NCI-H510A (cell line): ENCODE measurements at places on chromosomes 7 and 10.

- DNase-seq: no peak
These were observed at the start of gene NACAD for GRCh38 chr7:45088821-45089340. TSS of gene NACAD (minus strand) at chr7:45088969. CDS start at chr7:45088894, 75 bp downstream.

DNA sequence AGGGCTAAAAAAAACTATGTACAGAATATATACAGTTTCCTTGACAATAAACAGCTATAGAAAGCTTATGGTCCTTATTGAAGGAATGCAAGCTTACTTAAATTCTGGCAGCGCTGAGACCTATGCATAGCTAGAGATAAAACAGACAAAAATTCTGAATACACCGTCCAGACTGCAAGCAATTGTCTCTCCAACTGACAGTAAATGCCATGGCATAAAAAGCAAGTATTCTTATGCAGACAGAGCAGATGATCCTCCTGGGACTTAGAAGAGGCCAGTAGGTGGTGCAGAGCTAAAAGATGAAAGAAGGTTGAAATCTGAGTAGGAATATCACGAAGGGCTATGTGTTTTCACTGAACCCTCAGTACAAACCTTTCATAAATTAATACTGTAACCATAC is 157.0 kb upstream of the CACNA2D1 start:
- DNase-seq: no peak

GRCh38 chr7:140621401-140622021 is 19.1 kb downstream of the DENND2A start:
- no peak for DNase-seq

DNA sequence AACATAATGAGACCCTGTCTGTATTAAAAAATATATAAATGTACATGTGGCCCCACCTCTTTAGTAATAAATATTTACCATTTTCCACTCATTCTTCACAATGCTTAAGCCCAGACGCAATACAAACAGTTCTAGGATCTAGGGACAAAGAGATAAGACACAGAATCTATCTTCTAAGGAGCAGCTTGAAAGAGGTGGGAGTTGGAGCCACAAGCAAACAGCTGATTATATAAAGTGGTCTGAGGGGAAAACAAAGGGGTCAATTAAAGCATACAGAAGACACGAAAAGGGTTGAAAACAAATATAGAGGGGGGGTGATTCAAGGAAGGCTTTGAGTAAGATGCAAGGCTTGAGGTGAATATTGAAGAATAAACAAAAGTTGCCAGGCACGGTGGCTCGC is 43.1 kb downstream of the UBE2H start:
- no peak for DNase-seq

DNA sequence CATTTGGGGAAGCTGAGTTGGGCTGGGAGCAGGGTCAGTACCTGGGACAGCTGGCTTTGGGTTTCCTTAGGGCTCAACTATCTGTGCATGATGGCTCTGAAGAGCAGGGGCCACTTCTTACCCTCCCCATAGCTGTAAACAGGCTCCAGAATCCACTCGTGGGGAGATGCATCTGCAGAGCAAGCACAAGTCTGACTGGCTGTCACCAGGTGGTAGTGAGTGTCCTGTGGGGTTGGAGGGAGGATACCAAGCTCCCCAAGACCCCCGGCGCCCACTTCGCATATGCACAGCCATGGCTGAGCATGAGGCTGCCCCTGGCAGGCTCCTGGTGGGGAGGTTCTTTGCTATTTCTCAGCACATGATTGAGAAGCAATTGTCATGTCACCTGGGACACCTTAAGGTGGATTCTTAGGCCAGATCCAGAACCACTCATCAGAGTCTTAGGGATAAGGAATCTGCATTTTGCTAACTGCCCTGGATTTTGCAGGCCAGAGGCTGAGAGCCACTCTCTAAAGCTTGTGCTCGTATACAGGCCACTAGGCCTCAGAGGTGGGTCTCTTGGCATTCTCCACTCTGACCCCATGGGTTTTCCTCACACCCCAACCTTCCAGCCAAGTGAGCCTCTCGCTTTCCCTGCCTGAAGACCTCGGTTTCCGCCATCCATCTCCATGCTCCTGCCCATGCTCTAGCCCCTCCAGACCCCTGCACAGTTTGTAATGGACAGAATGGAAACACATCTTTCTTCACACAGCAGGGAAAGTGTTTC is 53.7 kb downstream of the ADCY1 start:
- DNase-seq: no peak

DNA sequence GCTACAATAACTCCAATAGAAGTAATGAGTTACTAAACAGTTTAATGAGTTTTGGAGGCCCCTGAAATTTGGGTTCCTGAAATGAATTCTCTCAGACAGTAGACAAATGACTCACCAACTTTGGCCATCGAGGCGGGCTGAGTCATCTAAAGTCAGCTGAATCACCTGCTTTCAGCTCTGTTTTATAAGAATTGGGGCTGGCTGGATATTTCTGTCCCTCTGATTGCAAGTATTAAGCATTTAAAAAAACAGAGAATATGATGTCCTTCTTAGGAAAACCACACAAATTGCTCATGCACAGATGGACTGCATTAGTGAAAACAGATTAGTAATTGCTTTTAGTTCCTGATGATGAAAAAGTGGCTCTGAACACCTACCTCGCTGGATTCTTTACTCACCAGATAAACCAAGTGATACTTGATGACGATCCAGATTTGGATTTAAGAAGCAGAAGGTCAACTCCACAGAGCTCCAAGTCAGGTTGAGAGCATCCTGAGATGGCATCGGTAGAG is 59.1 kb downstream of the ZNF365 start:
- DNase-seq: no peak

DNA sequence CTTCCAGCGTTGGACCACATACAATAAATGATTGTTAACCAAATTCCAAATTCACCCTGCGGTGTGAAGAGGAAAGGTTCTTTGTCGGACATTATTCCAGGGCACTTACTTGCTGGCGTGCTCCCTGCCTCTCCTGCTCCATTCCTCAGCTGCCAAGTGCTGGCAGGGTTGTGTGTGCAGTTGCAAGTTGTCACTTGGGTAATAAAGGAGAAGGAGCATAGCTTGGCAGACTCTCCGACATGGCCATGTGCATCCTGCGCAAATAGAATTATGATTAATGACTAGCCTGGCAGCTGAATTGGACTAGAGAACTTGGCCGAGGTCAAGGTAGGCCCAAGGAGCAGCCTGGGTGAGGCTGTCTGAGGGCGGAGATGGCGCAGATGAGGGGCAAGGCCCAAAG is 92.3 kb upstream of the ELMO1 start:
- no peak for DNase-seq

- DNase-seq: peak; percentile 64
These were observed at the start of gene PTPN12 for GRCh38 chr7:77537136-77537777. TSS of gene PTPN12 (plus strand) at chr7:77537295. CDS start at chr7:77537547, 252 bp downstream.

DNA sequence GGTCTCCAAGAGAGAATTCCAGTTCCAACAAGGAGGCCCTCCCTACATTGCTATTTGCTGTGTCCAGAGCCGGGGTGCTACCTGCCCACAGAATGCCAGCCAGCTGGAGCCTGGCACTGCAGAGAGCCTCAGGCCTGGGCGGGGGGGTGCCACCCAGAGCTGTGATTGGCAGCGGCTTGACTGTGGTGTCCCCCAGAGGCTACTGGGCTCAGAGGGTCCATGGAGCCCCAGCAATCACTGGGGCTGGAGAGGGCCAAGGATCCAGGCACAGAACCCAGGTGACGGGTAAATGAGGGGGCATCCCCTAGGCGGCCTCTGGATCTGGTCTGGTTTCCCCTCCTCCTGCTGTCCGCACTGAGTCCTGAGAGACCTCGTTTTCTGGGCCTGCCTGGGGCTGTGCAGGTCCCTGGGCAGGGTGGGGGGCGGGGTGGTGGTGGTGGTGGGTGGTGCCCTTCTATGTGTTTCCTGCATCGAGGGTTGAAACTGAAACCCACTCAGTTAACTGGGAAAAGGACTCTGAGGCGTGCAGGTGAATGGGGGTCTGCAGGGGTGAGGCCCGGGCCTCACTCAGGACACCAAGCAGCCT is 12.6 kb downstream of the DPYSL4 start:
- DNase-seq: no peak

DNA sequence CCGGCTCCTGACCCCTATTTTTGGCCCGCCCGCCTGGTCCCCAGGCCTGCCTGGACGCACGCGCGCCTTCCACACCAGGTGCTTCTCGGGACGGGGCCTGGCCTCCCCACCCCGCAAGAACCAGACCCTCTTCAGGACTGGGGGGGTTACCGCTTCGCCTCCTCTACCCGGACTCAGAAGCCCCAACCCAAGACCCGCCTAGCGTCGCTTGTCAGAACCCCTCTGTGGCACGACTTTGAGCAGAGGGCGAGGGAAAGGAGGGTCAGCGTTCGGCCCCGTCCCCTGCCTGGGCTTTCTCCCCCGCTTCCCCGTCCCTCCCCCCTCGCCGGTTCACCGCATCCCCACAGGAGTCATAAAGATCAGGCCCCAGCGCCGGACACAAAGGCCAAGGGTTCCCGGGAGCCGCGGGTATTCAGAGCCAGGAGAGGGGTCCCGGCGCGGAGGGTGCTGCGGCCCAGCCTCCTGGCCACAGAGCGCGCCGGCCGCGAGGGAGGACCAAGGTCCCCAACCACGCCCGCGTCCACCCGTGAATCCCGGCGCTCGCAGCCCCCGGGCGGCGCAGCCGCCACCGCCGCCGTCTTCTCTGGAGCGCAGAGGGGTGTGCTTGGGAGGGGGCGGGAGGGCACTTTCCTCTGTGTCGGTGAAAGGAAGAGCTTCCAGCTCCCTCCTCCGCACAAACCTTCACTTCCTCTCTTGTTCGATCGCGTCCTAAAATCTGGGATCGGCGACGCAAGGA is 351.9 kb downstream of the DNAJB6 start:
- DNase-seq: no peak

- no peak for DNase-seq
These were observed 130.7 kb upstream of the SH2B2 start for GRCh38 chr7:102155821-102156441.

- no peak for DNase-seq
These were observed 133.8 kb downstream of the C10orf90 start for GRCh38 chr10:126536656-126537055.

GRCh38 chr10:73761781-73762180 is 17.6 kb downstream of the SEC24C start:
- DNase-seq: no peak

DNA sequence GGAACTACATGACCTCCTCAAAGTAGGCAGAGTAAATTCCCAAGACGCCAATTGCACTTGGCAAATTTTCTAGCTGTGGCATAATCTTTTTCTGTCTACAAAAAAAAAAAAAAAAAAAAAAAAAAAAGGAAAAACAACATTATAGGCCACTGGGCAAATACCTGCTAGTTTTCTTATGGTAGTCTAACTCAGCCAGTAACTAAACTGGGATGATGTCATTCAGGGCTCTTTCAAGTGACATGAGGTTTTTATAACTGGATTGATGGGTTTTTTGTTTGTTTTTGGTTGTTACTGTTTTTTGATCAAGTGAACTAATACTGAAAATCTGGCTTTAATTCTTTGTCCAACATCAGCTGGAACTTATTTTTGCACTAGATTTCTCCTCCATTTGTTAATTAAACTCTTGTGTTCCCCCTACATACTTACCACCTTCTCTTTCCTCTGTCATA is 7.4 kb upstream of the VIM start:
- DNase-seq: no peak

DNA sequence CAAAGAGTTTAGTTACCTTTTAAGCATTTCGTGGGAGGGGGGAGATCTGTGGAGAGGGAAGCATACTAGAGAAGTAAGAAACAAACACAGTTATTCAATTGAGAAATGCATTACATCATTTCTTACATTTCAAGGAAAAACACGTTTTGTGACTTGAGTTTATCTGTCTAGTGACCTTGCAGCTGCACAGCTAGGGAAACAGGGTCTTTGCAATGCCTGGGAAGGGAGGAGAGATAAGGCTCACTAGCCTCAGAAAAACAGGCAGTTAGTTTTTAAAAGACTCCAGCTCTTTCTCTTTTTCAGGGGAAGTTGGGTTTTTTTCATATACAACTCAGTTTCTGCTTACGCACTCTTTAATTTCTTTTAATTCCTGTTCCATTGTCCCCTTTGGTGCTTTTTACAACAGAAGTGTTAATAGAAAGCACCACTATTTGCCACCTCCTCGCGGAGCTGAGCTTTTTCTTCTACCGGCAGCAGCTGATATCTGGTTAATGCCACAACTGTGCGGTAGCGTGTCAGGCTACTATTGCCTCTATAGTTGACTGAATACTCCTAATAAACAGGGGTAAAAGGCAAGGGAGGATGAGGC is 5.6 kb downstream of the CYP3A43 start:
- DNase-seq: no peak

DNA sequence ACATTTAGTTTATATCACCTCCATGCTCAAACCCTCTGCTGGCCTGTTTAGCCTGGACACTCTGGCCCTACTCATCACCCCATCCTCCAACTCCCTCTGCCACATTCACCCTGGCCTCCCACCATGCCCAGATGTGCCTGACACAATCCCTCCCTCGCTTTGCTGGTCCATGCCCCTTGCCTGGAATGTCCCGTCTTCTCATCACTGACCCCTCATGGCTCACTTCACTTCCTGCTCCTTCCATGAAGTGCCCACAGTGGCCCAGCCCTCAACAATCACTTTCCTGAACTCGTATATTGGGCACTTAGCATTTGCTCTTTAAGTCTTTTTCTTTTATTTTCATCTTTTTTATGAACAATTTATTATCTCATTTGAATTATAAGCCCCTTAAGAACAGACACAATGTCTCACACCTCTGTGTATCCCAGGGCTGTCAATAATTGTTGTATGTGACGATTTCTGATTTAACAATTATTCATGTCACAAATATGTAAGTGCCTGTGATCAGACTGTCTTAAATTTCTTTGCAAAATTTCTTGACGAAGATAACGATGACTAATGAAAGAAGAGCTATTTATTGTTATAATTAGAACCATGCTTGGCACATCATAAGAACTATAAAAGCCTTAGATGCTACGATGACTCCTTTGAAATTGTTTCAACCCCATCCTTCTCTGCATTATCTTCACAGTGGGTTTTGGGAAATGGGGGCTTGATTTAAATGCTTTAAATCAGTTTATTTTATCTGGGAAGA is 209.9 kb upstream of the YAE1 start:
- no peak for DNase-seq

DNA sequence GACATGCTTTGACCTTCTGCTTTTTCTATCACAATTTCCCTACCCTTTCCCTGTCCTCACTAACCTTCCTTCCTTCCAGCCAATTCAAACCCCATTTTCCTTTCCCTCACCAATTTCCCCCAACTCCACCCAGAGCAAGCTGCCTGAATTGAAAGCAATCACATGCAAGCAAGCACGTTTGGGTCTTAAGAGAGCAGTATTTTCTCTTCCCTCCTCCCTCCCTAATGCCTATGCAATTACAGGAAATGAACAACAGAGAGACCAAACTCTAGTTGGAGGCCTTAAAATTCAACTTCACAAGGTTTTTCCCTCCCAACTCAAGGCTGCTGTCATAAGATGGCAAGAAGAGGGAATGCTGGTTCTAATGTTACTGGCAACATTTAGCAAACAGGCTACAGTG is 117.2 kb downstream of the MYOF start:
- no peak for DNase-seq

DNA sequence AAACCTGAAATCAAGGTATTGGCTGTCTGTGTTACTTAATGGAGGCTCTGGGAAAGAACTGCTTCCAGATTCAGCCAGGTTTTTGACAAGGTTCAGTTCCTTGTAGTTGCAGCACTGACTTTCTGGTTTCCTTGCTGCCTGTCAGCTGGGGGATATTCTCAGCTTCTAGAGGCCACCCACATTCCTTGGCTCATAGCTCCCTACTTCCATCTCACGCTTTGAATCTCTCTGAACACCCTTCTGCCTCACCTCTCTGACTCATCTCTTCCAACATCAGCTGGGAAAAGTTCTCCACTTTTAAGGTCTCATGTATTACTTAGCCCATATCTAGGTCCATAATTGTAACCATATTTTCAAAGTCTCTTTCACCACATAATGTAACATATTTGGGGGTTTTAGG is 22.9 kb upstream of the GPR22 start:
- no peak for DNase-seq

GRCh38 chr7:14698239-14698638 is 204.3 kb downstream of the DGKB start:
- no peak for DNase-seq
